Large intestine (tissue), 12 donors: ENCODE measurements at places on chromosomes 2 and 18. TPM values are rescaled to one million over a fixed set of nuclear protein-coding genes. Genes with fewer than 3 reads are reported as not detected.

DNA sequence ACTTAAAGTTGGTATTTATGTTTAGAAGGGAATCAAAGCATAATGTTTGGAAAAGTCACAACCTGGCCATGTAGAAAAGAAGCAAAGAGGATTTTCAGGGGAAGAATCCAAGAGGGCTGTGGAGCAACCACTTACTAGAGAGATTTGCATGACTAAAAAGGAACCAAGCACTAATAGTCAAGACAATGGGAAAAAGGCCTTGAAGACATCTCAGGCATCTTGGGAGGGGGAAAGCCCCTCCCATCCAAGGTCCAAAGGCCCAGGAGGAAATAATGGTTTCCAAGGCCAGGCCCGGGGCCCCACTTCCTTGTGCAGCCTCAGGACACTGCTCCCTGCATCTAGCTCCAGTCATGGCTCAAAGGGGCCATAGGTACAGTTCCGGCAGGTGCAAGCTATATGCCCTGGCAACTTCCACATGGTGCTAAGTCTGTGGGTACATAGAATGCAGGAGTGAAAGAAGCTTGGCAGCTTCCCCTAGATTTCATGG is 128.1 kb downstream of the EIPR1 start:
- DNase-seq = no peak

DNA sequence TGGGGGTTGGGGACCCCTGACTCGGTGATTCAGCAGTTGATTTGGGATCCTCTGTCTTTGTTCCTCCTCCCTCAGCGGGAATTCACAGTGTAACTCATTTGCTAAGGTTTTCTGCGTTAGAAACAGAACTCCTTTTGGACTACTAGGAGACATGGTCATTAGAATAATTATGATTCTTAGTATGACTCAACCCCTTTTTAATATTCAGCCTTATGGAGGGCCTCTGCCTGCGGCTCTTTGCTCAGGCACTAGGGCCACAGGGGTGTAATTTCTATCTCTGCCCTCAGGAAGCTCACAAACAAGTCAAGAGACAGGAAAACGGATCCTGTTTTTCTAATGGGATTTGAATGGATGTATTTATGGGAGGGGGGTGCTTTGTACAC is 117.4 kb downstream of the SPTBN1 start:
- DNase-seq = no peak

DNA sequence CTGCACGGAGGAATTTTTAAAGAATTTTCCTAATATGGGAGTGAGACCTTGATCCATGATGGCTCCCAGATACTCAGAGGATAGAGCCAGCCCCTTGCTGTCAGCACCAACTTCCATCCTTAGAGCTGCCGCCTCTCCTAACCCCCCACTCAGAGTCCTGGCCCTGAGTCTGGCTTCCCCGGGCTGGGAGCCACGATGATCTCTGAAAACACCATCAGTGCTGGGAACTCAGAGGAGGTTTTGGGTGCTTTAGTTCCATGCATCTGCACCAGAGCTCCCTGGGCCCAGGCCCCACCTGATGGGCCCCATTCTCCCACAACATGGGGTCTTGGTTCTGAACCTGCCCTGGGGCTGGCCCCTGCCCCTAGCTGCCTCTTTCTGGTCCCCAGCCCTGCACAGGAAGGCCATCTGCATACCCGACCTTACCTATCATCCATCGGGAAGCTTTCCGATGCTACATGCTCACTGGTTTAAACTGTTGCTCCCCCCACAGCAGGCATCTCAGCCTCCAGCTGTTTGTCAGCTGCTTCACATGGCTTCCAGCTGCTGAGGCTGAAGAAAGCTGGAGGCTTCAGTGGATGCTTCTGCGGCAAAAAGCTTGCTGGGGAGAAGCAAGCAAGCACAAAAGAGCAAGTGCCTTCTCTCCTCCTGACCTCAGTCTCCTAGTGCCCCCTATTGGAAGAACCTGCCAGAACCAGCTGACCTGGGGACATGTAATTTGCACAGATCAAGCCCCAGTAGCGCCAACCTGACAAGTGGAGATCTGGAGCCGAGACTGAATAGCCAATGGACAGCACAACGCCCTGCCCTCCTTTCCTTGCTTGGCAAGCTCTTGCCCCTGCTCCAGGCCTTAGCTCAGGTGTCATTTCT is 24.2 kb upstream of the RHOB start:
- no peak for DNase-seq

- no peak for DNase-seq
These were observed 335.3 kb upstream of the CHST9 start for GRCh38 chr18:27520401-27520800.

DNA sequence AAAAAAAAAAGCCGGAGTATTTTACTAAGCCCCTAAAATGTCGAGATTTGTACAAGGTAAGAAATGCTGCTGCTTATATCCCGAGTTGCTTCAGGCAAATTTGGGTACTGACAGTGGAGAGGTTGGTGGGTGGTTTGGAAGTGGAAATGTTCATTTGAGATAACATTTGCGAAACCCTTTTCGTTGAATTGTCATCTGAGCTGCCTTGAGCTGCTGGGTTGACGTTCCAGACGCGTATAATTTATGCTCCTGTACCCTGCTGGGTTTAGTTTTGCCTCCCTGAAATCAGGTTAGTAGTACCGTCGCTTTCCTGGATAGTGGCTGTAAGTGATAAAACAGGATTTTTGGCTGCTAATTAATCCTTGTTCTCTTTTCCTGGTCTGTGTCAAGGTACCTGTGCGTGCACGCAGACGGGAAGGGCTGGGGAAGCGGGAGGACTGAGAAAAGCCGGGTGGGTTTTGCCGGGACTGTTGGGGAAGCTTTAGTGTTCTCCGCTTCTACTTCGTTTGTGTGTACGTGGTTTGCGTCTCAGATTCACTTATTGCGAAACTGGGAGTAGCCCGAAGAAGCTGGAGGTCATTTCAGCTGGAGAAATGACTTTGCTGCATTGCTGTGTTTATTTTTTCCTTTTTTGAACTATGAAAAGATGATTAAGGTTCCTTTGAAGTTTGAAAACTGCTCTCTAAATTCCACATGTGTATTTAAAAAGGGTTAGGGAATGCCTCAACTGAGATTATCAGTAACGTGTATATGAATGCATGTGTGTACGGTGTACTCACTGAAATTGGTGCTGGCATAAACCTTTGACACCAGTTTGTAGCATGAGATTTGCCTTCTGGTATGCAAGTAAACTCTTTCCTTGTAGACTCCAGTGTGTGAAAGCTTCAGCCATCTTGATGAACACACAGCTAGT is 709 bp downstream of the UGP2 start:
- DNase-seq = peak; percentile 50

DNA sequence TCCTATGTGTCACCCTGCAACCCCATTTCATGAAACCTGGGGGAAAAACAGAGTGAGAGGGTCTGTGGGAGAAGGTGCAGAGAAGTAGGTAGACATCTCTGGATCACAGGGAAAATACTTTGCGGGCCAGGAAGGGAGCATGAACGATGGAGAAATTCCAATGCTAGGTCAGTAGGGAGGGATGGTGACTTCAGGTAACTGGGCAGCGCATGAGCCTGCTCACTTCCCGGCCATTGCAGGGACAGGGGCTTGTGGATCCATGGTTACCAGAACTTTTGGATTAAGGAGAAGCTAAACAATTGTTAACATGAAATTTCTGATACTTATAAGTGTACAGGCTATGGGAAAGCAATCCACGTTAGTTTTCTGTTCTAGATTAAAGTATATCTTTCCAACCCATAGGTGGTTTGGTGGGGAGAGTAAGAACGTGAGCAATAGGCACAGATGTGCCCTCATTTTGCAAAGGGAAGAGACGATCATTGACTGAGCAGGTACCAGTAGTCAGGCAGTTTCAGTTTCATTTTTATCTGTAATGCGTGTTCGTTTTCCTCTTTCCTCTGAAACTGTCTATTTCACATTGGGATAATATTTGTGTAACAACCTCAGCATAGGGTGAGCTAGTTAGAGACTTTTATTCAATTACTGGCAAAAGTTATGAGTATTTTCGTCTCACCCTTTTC is 65.0 kb downstream of the NYAP2 start:
- DNase-seq = no peak

DNA sequence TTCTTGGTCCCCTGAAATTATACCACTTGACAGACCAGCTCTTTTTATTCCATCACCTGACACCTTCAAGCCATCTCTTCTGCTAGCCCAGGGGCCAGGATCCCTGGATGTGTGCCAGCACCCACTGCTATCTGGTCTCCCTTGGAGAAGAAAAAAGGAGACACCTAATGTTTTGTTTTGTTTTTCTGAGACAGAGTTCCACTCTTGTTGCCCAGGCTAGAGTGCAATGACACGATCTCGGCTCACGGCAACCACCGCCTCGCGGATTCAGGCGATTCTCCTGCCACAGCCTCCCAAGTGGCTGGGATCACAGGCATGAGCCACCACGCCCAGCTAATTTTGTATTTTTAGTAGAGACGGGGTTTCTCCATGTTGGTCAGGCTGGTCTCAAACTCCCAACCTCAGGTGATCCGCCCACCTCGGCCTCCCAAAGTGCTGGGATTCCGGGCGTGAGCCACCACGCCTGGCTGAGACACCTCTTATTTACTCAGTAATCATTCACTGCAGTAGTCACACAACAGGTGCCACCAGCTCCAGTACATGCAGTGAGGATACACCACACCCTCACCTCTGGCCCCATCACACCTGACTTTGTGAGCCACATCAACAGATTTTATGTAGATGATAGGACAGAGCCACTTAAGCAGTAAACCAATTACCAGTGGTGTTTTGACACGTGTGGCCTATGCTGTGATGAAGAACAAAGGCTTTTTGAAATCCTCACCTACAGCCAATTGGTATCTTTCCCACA is 42.8 kb upstream of the PCBP1 start:
- peak; percentile 31 for DNase-seq

- DNase-seq = peak; percentile 86
These were observed 184.6 kb downstream of the ZFP36L2 start for GRCh38 chr2:43041661-43042360.

DNA sequence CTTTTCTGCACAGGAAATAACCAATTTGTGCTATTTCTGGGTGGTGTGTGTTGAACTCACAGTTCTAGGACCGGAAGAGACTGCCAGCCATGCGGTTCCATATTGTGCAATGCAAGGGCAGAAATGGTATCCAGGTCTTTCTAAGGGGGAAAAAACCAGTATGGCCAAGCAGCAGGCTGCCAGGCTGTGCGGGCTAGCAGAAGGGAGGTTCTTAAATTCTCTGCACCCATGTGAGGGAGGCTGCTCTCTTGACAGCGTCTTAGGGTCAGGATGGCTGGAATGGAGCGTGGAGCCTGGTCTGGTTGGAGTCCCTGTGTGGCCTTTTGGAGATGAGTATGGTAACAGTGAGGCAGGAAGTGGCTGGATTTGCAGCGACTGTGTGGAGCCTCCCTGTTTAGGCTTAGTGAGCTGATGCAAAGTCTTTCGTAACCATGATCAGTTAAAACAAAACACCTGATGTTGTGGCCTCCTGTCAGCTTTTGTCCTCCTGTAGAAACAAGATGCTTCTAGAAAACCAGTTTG is 52.6 kb downstream of the NCK2 start:
- no peak for DNase-seq

Gene KCNIP3
- 2.1 TPM for polyA plus RNA-seq

Gene NEUROD1
- 29.9 TPM for polyA plus RNA-seq

Gene INO80D
- 12.6 TPM for polyA plus RNA-seq

Gene NEURL3
- 0.81 TPM for polyA plus RNA-seq

Gene NPPC
- 0.87 TPM for polyA plus RNA-seq

Gene TEX44
- not detected for polyA plus RNA-seq

Gene KYNU
- 3.1 TPM for polyA plus RNA-seq

Gene RAD51AP2
- polyA plus RNA-seq = 0.06 TPM

Gene ARHGAP28
- 13.7 TPM for polyA plus RNA-seq

Gene NETO1
- polyA plus RNA-seq = 0.03 TPM

Gene ADRA2B
- polyA plus RNA-seq = 0.84 TPM
